ENCODE measurements at places on chromosomes 12 and 14.

GRCh38 chr14:64562436-64562835 lies 12.7 kb downstream of the PPP1R36 start:
- DNase-seq, result no peak

GRCh38 chr12:70032076-70032475 lies 207.0 kb downstream of the MYRFL start:
- no peak for DNase-seq

DNA sequence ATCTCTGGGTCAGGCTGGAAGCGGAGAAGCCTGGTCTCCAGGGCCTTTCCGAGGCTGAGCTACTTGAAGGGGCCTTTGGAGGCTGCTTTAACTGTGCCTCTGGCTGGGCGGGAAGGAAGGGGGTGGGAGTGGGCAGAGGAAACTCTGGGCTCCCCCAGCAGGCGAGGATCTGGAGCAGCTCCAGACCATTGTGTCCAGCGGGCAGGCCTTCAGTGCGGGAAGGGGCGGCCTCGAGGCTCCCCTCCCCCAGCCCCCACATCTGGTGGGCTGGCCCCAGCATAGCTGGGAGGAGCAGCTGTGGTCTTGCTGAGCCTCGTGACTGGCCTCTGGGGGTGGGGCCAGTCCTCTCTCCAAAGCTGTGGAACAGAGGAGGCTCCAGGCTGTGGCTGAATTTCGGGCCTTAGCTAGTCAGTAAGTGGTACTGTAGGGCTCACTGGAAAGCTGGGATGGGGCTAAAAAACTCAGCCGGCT lies 3.4 kb downstream of the TAMALIN start:
- DNase-seq, result no peak

- no peak for DNase-seq
Measured at GRCh38 chr14:34817768-34818167, 57.4 kb downstream of the BAZ1A start.

- DNase-seq, result no peak
Measured at GRCh38 chr14:77830692-77831091, 30.8 kb downstream of the ADCK1 start.

DNA sequence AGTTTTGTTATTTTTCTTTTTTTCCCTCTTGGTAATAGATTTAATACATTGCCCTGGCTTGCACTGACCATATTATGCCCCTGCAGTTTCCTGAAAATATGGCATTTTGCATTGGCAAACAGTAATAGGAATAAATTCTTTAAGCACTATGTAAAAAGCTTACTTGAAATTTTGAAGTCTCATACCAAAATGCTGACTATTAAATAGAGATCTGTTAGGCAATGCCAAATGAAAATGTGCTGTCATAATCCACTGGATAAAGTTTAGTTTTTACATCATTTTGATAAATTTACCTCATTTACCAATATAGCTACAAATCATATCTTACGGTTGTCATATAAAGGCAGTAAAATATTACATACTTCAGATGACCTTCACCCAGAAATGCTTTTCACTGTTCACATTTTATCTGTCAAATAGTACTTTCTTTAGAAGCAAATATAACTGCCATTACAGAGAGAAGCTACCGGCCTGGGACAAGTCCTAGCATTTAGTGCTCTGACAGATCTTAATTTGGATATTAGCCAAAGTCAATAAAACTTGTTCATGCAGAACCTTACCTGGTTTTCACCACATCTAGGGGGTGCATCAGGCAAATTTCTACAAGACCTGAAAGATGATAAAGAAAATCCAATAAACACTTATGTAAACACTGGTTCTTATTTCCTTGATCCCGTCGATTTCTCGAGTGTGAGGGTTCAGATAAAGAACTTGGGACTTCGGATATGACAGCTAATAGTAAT lies 212.9 kb downstream of the PAX9 start:
- no peak for DNase-seq

- no peak for DNase-seq
Measured at GRCh38 chr14:84065811-84066210, 1464.1 kb upstream of the FLRT2 start.

DNA sequence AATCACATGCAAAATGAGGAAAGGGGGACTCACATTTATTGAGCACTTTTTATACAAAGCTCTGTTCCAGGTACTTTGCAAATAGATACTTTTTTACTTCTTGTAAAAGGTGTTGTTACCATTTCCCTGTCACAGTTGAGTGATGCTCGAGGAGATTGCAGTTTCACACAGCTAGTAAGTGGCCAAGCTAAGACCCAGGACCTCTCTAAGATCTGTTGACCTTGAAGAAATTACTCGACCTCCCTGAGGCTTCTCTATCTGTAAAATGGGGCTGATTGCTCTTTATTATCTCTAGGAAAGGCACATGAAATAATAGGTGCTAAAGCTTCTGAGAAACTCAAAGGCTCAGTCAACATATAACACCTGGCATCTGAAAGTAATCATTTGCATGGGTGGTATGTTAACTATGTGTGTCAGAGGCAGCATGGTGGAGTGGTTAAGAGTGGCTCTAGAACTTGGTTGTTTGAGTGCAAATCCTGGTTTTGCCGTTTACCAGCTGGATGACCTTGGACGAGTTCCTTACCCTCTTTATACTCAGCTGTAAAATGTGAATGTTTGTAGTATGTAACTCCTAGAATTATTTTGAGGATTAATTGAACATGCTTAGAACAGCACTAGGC lies 41.5 kb downstream of the IFT81 start:
- DNase-seq, result no peak

DNA sequence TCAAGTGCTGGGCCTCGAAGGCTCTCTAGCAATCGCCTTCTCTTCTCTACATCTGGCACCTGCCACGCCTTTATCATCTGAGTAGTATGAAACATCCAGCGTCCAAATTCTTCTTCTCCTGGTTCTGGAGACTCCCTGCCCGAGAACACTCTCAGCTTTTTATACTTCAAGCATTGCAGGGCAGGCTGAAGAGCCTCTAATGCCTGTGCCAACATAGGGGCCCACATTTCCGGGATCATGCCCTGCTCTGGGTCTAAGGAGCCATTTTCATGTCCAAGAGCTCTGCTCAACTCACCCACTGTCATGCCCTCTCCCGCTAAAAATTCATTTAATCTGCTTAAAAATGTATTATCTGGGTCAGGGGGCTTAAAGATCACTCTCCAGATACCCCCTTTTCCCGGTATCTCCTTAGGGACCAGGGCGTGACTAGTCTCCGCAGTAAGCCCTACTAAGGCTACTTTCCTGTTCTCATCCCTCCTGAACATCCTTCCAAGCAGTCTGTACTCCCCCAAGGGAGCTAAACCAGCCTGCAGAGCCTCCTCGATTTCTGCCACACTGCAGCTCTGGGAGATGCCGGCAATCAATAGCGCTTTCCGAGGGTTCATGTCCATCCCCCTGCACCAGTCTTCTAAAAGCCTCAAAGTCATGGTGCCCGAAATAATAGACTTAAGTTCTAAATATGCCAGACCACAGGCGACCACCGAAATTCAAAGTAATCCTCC lies 940 bp downstream of the MOAP1 start:
- no peak for DNase-seq

DNA sequence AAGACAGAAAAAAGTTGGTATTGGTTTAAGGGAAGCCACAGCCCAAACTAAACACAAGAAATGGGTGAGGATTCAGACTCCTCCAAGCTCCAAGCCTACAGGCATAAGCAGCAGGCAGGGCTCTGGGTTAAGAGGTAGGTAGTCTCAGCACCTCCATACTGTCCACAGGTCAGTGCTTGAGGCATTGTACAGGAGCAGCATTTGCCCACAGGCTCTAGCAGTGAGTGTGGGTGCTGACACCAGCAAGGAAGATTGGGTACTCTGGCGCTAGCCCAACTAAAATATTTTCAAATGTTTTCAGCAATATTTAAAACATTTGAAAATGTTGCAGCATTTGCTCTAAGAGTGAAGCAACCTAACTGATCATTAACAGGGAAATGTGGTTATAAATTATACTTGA lies 33.1 kb downstream of the FERMT2 start:
- no peak for DNase-seq

DNA sequence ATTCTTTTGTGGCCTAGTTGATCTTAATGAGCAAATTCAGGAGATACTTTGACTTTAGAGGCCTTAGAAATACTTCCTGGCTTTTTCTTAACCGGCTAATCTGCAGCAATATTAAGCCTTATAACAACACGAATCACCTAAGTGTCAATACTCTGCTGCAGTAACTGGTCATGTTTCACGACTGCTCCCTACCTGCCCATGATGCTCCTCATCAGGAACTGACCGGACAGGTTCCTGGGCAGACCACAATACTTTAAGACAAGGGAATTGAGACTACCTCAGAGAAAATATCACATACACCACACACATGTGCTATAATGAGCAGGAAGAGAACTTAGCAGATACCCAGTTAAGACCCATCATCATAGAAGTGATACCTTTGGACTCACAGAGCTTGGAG lies 211.9 kb upstream of the BMP4 start:
- no peak for DNase-seq

- DNase-seq, result no peak
Measured at GRCh38 chr12:126772171-126772864, 1494.7 kb upstream of the TMEM132C start.

GRCh38 chr12:98757455-98757854 lies 112.4 kb downstream of the APAF1 start:
- DNase-seq, result no peak

DNA sequence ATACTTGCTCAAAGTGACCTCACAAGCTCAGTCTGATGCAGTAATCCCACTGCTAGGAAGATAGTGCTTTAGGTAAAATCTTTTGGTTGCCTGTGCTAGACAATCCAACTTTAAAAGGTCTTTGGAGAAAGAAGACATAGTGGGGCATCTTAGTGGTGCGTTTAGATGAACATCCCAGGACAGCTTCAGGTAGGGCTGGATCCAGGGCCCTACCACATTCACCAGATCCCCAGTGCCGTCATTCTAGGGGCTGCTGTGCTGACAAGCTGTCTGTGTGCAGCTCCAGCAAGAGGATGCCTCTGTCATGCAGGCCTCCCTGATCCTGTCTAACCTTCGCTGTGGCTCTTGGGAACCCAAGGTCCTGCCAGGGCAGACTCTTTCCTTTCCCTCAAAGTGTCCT lies 100.7 kb upstream of the EIF5 start:
- no peak for DNase-seq

DNA sequence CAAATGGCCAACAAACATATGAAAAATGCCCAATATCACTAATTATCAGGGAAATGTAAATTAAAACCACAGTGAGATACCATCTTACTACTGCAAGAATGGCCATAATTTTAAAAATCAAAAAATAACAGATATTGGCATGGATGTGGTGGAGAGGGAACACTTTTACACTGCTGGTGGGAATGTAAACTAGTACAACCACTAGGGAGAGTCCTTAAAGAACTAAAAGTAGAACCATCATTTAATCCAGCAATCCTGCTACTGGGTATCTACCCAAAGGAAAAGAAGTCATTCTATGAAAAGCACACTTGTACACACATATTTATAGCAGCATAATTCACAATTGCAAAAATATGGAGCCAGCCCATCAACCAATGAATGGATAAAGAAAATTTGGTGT lies 459.7 kb downstream of the GXYLT1 start:
- no peak for DNase-seq

GRCh38 chr14:97706819-97707218 lies 909.6 kb downstream of the VRK1 start:
- no peak for DNase-seq
